Colonic mucosa (tissue), 4 donors: ENCODE measurements at places on chromosomes 13 and 19. TPM values are rescaled to one million over a fixed set of nuclear protein-coding genes. Genes with fewer than 3 reads are reported as not detected.

DNA sequence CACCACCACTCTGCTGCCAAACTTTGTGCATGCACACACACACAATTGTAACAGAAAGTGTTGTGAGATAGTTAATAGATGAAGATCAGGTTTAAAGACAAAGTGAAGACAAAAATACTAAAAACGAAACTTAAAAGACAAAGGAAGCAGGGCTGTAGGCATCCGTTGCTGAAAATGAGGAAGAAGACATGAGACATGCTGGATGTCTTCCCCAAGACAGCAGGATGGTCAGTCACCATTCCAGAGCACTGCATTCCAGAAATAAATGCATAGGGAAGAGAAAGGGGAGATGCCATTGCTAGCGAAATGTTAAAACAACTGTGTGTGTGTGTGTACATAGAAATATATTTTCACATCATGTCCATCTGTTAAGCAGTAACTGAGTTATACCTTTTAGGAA lies 520.1 kb downstream of the SUCLA2 start:
- no peak for DNase-seq

Gene NCR1
- not detected for total RNA-seq

DNA sequence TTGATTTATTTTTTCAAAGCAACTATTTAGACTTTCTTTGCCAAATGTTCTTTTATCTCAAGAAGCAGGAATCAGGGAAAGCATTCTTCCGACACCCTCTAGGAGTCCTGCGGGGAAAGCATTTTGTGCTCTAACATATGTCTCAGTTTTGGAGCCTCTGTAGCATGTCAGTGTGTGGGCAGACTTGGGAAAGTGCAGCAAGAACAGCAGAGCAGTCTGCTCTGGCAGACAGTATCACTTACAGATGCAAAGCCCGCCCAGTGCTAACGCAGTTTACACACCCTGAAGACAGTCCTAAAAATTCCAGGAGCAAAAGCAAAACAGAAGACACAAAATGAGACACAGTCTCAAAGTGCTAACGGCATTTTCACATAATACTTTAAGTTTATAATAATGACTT lies 393.5 kb downstream of the KLF12 start:
- DNase-seq = no peak

- DNase-seq = peak; percentile 93
These were observed 1.2 kb downstream of the MKNK2 start for GRCh38 chr19:2049741-2050348.

DNA sequence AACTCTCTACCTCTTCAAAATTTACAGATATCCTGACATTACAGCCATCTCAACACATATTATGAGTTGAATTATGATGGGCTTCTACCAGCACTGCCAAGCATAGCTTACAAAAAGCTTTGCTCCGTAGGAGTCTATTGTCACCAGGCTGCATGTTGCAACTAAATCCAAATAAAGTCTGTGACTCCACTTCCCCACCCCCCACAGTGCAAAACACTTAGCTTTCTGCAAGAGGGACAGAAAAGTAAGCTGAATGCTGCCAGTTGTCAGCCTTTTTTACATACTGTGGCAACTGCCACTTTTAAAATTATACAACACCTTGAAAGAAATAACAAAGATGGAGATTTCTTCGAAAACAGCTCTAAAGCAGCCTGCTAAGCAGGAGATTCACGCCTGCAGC lies 189.1 kb downstream of the FGF14 start:
- DNase-seq = no peak

Gene PEG3
- total RNA-seq = 2.8 TPM

- peak; percentile 89 for DNase-seq
These were observed 4.1 kb upstream of the CD79A start for GRCh38 chr19:41872775-41873647.

DNA sequence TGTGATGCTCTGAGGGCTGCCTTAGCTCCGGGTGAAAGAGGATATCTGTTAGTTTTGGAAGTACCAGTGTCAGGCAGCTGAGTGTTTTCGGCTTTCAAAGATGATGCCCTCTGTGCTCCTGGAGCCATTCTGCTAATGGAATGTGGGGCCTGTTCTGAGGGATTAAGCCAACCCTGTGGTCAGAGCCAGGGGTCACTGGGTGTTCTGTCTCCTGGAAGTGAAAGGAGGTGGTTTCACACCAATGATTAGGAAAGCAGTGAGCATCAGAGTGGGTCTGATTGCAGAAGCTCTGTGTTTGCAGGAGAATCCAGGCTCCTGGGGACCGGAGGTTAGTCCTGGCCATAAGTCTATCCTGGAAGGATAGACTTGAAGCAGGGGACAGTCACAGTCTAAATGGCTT lies 94.6 kb downstream of the UQCRFS1 start:
- DNase-seq = no peak

GRCh38 chr19:50500753-50501151 lies 10.2 kb downstream of the JOSD2 start:
- no peak for DNase-seq

GRCh38 chr19:38148337-38148736 lies 75.7 kb downstream of the DPF1 start:
- DNase-seq = no peak

GRCh38 chr19:31272583-31273106 lies 76.6 kb downstream of the TSHZ3 start:
- DNase-seq = no peak

DNA sequence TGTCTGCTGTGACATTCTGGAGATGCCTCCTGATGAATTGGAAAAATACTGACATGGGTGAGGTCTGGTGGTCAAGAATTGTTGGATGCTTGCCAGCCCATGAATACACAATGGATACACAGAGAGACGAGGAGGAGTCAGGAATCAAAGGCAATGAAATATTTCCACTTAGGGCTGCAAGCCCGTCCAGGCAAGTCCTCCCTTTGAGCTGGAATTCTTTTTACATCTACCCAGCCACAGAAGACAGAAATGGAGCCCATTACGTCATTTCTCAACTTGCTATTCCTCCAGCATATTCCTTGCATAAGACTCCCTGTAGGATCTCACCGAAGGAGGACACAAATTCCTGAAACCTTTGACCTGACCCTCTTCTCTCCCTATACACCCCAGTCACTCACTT lies 15.7 kb upstream of the IGFL4 start:
- no peak for DNase-seq

DNA sequence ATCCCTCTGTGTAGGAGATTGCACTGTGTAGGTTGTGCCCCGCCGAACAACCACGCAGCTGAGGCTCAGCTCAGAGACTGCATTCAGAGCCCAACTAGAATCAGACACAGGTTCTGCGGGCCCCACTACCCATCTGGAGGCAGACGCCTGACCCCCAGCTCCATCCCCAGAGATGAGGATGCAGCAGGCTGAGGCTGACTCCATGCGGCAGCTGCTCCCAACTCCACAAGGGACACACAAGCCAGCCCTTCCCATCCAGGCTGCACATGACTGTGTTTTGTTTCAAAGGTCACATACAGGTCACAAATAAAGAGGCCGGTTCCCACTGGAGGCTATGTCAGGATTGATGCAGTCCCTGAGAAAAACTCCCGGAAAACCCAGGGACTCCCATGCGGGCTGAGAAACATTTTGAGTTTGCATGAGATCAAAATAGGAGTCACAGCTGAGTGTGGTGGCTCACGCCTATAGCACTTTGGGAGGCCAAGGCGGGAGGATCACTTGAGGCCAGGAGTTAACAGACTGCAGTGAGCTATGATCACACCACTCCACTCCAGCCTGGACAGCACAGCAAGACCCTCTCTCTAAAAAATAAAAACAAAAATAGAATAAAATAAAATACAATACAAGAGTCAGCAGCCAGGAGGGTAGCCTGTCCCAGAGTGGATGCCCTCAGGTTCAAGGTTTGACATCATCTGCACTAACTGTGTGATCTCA lies 14.0 kb downstream of the ELL start:
- DNase-seq = peak; percentile 50

- no peak for DNase-seq
These were observed 167.6 kb upstream of the KLHL1 start for GRCh38 chr13:70275841-70276240.

Gene CABP5
- total RNA-seq = not detected

Gene ZNF177
- total RNA-seq = 0.88 TPM

DNA sequence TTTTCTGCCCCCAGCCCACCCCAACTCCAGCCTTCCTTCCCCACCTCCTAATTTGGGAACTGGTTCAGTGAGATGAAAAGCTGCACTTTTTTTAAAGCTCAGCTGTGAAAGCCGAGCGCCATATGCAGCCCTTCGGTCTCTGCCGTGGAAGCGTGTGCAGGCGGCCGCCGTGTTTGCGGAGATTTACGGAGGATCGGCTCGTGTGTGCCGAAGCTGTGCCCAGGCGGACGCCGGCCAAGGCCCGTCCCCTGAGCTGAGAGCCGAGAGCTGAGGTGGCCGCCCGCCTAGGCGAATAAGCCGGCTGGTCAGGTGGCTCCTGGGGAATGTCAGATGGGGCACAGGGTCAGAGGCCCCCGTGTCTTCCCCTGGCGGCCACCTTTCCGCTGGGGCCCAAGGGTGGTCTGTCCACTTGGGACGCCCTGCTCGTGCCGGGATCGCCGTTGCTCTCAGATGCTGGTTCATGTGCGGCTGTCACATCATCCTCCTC lies 78.7 kb downstream of the ZNF536 start:
- no peak for DNase-seq

DNA sequence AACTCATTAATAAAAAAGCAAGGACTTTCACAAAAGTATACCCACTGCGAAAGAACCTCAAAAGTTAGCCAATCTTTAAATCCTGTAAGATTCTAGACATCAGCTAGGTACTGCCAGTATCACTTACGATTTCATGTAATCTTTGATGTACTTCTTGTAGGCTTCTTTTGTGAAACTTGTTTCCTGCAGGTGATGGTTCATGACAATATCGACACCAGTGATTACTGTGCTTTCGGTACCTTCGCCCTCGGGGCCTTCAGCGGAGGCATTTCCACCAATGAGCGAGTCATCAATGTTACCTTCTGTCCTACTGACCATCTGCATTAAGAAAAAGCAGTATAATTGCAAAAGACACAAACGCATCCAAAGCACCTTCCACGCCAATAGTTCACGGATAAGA lies 1.1 kb downstream of the TPT1 start:
- no peak for DNase-seq

DNA sequence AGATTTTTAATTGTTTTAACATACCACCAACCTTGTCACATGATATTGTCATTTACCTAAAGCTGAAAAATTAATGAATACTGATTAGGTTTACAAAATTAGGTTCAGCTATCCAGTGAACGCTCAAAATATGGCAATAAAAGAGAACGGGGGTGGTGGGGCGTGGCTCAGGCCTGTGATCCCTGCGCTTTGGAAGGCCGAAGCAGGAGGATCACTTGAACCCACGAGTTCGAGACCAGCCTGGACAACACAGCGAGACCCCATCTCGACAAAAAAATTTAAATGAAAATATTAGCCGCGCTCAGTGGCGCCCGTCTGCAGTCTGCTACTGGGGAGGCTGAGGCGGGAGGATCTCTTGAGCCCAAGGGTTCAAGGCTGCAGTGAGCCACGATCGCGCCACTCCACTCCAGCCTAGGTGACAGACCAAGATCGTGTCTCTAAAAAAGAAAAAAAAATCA lies 516 bp upstream of the FAM32A start:
- no peak for DNase-seq

- peak; percentile 59 for DNase-seq
These were observed 7.9 kb upstream of the LINGO3 start for GRCh38 chr19:2315818-2316353.

GRCh38 chr19:53877361-53877766 lies 4.6 kb upstream of the PRKCG start:
- no peak for DNase-seq

- DNase-seq = no peak
These were observed 305.1 kb downstream of the ITGBL1 start for GRCh38 chr13:101757446-101758039.

DNA sequence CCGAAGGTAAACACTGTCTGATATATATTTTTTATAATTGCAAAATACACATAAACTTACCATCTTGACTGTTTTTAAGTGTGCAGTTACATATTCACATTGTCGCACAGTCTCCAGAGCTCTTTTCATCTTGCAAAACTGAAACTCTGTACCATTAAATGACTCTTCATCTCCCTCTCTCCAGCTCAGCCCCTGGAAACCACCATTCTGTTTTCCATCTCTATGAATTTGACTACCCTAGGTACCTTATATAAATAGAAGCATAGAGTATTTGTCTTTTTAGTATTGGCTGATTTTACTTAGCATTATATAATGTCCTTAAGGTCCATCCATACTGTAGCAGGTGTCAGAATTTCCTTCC lies 45.8 kb downstream of the LRCH1 start:
- DNase-seq = no peak

DNA sequence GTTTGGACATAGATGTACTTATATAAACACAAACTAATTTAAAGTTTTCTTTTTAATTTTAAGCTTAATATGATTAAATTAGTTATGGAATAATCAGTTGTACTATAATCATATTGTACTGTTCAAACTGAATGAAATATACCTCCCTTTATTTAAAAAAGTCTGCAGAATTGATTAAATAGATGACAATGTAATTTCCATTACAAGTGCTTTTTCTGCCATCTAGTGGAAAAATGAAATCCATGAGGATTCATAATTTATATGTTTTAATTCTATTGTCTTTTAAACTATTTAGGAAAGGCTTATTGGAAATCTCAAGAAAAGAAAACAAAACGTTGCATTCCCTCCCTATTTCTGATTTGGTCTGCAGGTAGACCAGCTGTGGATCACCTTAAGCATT lies 30.9 kb downstream of the MZT1 start:
- no peak for DNase-seq

GRCh38 chr19:12665281-12665573 lies 1.3 kb downstream of the MAN2B1 start:
- peak; percentile 49 for DNase-seq

- DNase-seq = no peak
These were observed 275.4 kb upstream of the OBI1 start for GRCh38 chr13:78934336-78934735.

DNA sequence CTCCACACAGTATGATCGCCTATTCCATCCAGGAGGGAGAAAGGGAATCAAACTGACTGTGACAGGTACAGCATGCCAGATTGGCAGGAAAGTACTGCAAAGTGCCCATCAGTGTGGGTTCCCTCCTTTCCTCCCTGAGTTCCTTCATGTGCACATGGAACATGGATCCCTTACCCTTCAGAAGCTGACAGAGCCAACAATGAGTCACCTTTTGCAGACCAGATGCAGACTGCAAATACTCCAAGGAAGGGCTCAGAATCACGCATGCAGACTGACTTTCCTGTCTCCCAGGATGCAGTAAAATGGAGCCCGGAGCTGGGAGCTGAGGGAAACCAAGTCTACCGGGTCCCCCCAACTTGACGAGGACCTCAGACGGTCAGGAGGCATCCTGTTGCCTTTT lies 41.8 kb downstream of the SACS start:
- DNase-seq = no peak

Gene OR7D2
- 0.07 TPM for total RNA-seq

DNA sequence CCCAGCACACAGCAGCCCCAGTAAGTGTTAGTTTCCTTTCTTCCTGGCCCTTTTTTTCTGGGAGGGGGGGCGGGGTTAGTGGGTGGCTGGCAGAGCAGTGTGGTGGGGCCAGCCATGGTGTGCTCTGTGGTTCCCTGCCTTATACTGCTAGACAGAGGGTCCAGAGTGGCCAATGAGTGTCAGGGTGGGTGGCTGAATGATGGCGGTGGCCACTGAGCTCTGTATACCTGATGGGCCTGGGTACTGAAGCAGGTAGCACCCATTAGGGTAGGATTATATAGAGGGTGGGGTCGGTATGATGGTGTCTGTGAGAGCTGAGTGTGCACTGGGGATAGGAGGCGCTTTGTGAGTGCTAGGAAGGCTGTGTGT lies 13.8 kb downstream of the CIC start:
- DNase-seq = no peak

GRCh38 chr13:44895953-44896335 lies 93.3 kb downstream of the NUFIP1 start:
- DNase-seq = no peak
